Stimulated activated CD8-positive, alpha-beta memory T cell treated with anti-CD3 and anti-CD28 coated beads, Interleukin-7, amount 100 ng/mL, for 4 hours (primary cell): ENCODE measurements at places on chromosomes 3 and 15.

DNA sequence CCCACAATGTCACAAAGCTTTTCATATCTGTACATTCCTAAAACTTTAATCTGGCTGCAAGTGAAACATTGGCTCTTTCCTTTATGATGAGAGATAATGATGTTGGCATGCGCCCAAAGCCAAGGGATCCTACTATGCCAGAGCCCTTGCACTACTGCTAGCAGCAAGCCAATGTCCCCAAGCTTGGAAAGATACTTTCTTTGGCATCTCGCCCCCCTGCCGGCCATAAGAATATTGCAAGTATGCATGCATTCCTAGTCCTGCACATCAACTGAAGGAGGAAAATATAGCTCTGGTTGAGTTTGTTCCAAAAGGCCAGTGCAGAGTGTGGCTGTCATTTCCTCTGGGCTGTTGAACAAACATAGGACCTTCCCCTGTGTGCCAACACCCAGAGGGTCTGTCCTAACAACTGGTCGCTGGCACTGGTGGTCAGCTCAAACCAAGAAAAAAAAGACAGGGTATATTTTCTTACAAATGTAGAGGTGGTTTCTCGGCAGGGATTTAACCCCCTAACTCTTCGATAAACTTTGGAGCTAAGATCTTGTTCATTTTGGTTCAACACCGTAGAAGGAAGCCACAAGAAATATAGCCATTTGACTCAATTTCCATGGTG is 120.9 kb upstream of the ZBED2 start:
- DNase-seq = no peak

- DNase-seq = no peak
Measured at GRCh38 chr3:23949784-23950183, 4.7 kb downstream of the NR1D2 start.

- DNase-seq = no peak
Measured at GRCh38 chr15:68315495-68316031, 38.0 kb downstream of the FEM1B start.

GRCh38 chr3:27022096-27022761 is 347.0 kb downstream of the NEK10 start:
- DNase-seq = no peak

DNA sequence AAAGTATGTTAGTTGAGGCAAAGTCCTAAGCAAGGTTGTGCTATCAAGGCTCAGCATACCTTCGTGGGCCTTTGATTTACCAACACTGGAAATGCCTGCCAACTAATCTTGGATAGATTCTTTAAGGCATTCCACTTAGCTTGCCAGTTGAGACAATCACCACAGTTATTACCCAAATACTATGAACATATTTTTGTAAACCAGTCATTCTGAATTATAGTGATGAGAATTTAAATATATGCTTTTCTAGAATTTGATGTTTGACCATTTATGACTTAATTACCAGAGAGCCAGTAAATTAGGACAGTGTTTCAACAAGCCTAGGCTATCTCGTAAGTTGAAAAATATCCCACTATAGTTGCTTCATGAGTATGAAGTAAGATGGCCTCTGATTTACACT is 15.5 kb downstream of the TRIM59 start:
- no peak for DNase-seq

GRCh38 chr3:127204841-127205582 is 12.1 kb downstream of the PRR23E start:
- DNase-seq = no peak

- DNase-seq = no peak
Measured at GRCh38 chr15:68234060-68234459, 4.5 kb upstream of the CLN6 start.

DNA sequence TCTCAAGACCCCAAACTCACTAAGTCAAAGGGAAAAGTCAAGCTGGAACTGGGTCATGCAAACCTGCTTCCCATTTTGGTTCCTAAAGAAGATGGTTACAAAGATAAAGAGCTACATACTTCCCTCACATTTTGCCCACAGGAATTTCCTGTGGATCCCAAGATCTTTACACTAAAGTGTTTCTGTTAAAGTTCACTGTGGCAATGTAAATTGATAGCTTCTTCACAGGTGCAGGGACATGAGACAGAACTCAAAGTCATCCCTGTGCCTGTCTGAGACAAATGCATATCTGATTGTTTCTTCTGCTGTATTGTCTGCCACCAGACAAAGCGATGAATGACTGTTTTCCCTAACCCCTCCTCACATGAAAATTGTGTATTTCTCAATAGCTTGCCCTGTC is 567.8 kb downstream of the ZIC1 start:
- no peak for DNase-seq

DNA sequence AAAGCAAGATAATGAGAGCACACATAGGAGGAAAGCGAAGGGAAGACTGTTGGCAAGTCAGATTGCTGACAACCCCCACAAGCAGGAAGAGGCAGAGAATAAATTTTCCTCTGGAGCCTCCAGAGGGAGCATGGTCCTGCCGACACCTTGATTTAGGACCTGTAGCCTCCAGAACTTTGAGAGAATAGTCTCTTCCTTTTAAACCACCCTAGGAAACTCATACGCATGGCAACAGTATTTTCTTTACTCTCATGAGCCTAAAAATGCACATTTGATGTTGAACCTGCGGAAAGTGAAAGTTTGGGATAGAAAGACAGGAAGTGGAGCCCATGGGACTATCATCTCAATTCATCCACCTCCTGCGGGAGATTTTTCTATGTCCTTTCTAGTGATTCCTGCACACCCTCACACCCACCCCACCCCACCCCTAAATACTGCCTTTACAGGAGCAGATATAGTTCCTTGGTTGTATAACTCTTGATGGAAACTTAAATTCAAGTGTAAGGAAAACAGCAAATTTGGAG is 116.7 kb upstream of the LPP start:
- DNase-seq = no peak

- DNase-seq = no peak
Measured at GRCh38 chr3:45024542-45025255, 1.4 kb upstream of the CLEC3B start.

DNA sequence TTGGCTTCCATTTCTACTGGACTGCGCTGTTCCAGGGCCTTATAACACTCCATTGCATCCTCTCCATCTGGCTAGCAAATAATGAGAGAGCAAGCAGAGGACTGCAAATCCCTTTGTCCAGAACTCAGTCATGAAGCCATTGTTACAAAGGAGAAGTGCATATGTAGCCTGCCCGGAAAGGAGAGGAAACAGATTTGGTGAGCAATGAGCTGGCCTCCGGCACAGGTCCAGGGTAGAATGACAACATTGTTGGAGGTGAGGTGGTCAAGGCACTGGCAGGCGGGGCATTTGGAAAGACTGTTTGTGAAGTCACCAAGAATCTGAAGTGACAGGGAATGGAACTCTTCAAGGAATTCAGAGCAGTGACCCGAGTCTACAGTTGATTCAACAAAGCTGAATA is 25.0 kb upstream of the ATP1B3 start:
- no peak for DNase-seq

GRCh38 chr3:4711680-4711992 is 218.5 kb downstream of the ITPR1 start:
- no peak for DNase-seq

DNA sequence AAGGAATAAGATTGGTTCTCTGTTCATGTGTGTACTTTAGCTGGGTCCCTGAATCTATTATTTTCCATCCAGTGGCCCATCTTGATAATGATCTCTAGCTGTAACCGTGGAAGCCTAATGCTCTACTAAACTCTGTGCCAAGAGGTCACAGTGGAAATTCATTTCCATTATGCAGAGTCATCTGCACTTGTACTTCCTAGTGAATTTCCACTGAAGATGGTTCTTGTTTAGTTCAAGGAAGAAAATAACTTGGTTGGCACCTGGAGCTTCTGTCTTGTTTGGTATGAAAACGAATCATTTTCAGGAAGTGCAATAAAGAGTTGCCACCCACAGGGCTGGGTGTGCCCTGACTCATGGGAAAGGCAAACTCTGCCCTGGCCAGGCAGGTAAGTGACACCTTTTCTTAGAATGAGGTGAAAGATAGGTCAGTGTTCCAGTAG is 10.3 kb downstream of the LPP start:
- peak; percentile 36 for DNase-seq

DNA sequence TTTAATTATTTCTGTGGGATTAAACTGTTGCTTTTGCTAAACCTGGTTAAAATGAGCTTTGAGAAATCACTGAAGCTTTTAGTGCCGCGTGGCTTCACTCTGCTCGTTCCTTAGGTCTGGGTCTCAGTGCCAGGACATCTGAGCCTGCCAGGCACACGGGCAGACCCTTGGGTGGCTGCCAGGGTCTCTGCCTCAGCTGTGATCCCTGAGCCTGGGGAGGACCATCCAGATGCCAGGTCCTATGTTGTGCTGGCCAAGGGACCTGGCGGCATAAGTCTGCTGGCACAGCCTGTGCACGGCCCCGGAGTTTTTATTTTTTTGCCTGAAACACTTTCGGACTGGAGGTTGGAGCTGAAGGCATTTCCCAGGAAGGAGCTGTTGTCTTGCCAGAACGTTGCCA is 328.1 kb downstream of the LRTM1 start:
- no peak for DNase-seq

GRCh38 chr3:72549761-72550581 is 298.3 kb downstream of the SHQ1 start:
- no peak for DNase-seq

GRCh38 chr15:85408270-85408746 is 27.9 kb downstream of the AKAP13 start:
- no peak for DNase-seq

GRCh38 chr15:94270570-94270969 is 39.2 kb downstream of the MCTP2 start:
- no peak for DNase-seq

GRCh38 chr3:197007953-197008352 is 21.7 kb downstream of the MELTF start:
- no peak for DNase-seq

- no peak for DNase-seq
Measured at GRCh38 chr3:2793987-2794386, 316.2 kb downstream of the IL5RA start.

DNA sequence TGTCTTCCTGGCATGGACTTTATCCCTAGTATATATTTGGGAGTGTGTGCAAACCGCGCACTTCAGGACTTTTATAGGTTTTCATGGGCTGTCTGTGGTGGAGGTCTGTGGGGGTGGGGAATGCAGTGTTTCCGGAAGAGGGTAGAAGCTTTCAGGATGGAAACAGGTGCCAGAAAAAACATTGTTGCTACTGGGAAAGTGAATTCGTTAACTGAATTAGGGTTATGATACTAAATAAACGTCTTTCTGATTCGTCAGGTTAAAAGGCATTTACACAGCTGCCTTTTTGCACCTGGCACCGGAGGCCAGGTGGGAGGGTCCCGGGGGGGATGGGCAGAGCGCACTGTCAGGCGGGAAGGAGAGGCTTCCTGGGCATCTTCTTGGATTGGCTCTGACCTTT is 62.1 kb downstream of the SLCO3A1 start:
- DNase-seq = no peak

GRCh38 chr15:28093752-28094535 is 5.2 kb downstream of the OCA2 start:
- DNase-seq = no peak
